Ovary (tissue), 10 donors: ENCODE measurements at places on chromosomes 4 and X. TPM values are rescaled to one million over a fixed set of nuclear protein-coding genes. Genes with fewer than 3 reads are reported as not detected.

The CHIC1 gene
- polyA plus RNA-seq = 3.6 TPM

The COL4A6 gene
- 10.9 TPM for polyA plus RNA-seq

The SLC26A1 gene
- 0.36 TPM for polyA plus RNA-seq

The UCP1 gene
- polyA plus RNA-seq = not detected

The MAOA gene
- polyA plus RNA-seq = 74.2 TPM

The ATOH1 gene
- not detected for polyA plus RNA-seq

The VCX3B gene
- polyA plus RNA-seq = not detected

The MID1 gene
- 4.0 TPM for polyA plus RNA-seq

The ASB5 gene
- 0.37 TPM for polyA plus RNA-seq

The NLGN4X gene
- polyA plus RNA-seq = 30.2 TPM

The ETDA gene
- not detected for polyA plus RNA-seq
